ENCODE measurements at places on chromosomes 13 and 19.

DNA sequence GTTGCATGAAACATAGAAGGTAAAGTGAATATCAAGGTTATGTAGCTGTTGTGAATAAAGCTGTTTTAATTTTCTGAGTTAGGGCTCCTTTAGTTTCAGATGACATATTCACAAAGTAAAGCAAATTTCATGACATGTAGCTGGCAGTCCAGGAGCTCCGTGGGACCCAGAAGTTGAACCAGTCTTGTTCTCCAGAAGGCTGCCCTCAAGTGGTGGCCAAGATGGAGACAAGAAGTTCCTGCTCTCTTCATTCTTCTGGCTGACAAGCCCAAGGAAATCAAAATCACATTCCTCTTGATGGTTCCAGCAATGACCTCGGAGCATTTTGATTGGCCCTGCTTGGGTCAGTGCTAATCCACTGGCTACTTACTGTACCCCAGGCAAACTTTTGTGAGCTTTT lies 128.7 kb downstream of the LIG4 start:
- DNase-seq = no peak

DNA sequence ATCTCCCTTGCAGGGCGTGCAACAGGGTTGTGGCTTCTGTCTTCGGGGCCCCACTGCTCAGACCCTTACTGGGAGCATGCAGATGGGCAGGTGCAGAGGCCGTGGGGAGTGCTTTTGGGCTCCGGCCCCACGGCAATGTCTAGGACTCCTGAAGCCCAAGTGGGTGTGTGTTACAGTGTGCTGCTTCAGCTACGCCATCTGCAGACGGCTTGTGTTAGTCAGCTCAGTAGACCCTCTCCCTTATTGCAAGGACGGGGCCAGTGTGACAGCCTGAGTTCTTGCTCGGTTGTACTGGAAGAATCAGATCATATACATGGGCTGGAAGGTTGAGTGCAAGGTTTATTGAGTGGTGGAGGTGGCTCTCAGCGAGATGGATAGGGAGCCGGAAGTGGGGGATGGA lies 39.3 kb downstream of the DNAJC3 start:
- DNase-seq = no peak

DNA sequence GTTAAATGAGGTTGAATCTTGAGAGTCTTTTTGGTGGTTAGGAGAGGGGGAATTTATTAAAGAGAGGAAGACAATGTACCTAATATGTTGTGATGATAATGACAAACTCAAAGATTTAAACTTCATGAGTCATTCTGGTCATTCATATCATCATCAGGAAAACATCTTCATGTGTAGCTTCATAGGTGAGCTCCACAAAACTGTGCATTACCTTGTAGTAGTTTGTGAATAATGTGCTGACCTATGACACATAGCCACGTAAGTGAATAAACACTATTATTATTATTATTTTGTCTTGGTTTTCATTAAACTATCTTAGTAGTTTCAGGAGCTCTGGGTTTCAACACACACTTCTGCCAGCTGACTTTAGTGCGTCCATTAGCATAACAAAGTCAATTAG lies 997 bp upstream of the GPC6 start:
- no peak for DNase-seq

GRCh38 chr13:77339408-77339807 lies 12.5 kb upstream of the MYCBP2 start:
- no peak for DNase-seq

- DNase-seq = no peak
Observed at GRCh38 chr19:12636631-12637030, 25.9 kb downstream of the ZNF791 start.

GRCh38 chr13:50127726-50128291 lies 112.6 kb downstream of the KCNRG start:
- no peak for DNase-seq

DNA sequence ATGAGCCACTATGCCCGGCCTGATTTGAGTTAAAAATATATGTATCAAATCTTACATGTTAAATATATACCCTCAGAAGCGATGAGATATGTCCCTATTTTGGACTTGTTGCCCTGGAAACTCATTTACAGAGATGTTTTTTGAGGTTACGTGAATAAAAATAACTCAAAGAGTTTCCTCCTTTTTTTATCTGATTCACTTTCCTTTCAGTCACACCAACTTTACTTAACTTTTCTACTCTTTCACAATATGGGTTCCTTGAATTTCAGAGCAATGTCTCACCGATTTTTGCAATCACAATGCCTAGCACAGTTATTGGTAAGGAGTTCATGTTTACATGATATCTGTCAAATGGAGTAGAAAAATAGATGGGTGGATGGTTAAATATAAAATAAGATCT lies 2.3 kb downstream of the OR7C2 start:
- DNase-seq = no peak

DNA sequence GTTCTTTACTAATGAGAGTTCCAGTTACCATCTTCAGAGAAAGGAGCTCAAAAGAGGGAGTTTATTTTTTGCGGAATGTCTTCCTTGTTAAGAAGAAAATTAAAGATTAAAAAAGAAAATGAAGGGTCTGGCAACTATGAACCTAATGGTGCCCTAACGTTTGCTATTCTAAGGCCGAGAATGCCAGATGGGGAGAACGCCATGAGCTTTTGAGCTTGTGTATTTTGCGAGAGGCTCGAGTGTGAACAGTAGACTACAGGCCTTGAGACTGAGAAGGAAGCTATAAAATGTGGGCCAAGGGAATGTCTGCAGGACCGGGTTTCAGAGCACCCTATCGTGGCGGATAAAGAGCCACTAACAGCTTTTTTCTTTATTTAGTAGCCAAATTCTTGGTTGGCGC lies 6.7 kb downstream of the FGF14 start:
- no peak for DNase-seq

DNA sequence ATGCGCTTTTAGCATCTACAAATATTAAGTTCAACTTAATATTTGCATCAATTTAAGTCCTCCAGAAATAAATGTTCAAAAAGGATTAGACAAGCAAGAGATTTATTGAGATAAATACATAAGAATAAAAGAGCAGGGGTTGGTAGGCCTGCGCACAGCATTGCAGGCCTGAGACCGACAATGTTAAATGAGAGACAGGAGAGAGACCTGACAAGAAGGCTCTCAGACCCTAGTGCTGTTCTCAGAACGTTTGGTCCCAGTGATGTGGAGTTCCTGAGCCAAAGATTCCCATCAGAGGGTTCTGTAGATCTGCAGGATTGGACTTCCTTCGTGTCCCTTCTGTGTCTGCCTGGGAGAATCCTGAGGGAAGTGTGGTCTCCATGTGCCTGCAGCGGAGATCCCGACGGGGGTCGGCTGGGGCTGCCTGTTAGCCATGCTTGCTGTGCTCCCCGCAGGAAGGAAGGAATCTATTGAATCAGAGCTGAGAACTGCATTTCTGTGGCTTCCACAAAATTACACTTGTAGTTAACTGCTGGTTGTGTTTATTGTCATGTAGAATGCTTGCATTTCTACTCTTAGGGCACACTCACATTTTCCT lies 369.9 kb upstream of the SLC10A2 start:
- DNase-seq = no peak

- DNase-seq = no peak
Observed at GRCh38 chr13:99191336-99191899, 9.2 kb upstream of the UBAC2 start.

- DNase-seq = no peak
Observed at GRCh38 chr13:113815151-113816058, 48.5 kb downstream of the GAS6 start.

Data from brain pericyte (primary cell).